ENCODE measurements at places on chromosomes 12 and 14.

- DNase-seq, result no peak
These were observed 556 bp downstream of the PHETA1 start for GRCh38 chr12:111368291-111368787.

- DNase-seq, result no peak
These were observed 86.8 kb downstream of the FGD4 start for GRCh38 chr12:32486158-32486557.

GRCh38 chr14:100031506-100032281, 33.5 kb upstream of the EVL start:
- DNase-seq, result no peak

DNA sequence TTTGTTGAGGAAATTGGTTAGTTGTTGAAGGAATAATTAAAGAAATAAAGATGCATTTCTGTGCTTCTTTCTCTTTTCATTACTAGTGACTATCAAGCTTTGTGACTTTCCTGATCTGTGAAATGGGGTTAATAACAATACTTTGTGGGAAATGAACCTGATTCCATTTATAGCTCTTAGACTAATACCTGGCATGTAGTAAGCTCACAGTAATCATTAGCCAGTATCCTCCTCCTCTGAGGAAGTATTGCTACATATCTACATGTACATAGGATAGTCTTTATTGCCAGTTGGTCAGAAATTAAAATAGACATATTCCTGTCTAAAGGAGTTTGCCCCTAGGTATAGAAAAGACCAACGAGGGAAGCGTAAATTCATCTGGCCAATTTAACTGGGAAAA, 1.8 kb upstream of the CCDC198 start:
- DNase-seq, result no peak

DNA sequence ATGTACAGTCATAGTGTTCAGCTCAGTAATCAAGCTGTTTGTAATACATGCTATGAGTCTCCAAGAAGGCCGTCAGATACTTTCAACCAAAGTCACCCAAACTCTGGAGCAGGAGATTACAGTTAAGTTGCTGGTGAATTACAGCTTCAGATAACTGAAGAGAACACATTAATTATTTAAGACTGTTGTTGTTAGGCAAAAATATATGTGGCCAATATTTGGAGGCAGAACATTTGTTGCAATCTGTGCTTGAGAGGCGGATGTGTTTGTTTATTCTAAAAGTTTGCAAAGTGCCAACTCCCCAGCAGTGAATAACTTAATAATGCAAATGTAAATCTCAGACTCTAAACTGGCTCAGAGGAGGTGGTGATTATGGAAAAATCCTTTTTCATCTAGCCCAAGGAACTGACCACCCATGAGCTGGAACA, 300.7 kb upstream of the TBX3 start:
- DNase-seq, result no peak

DNA sequence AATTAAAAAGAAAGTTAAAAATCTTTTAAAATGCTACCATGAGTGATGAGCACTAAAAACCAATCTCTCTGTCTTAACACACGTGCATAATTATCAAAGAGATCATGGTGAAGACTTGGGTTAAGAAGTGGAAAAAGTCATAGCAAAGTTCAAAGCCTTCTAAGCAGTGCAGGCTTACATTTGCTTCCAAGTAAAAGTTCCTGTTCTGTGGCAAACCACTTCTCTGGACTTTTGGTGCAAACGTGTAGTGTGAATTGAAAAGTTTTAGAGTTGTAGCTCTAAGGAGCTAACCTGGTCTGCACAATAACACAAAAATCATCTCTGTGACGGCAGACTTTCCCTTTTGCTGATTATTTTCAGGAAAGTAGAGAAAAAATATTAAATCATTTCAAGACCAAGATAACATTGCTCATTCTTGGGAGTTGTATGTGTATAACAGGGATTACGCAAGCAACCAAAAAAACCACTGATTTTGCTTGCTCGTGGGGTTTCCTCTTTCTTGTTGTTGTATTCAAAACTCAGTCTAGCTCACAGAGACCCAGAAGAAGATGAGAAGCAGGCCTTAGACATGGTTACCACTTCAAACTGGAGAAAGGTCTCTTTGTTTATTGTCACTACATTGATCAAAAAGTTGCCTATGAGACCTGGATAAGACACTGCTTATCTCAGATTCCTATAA, 2.3 kb upstream of the GLIPR1 start:
- no peak for DNase-seq

DNA sequence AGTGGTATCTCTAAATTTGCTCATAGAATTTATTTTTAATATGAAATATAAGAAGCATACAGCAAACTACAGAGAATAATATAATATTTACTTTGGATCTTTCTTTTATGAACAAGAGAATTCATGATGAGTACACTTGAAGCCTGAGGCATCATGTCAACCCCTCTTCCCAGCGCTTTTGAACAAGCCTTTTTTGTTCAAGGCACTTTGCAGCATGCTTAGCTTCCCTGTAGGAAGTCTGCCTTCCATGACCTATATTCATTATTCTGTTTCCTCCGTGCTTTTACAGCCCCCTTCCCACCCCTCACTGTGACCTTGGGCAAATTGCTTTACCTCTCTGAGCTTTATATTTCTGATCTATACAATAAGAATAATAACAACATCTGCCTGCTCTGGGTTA, 41.6 kb downstream of the SCN8A start:
- DNase-seq, result no peak

DNA sequence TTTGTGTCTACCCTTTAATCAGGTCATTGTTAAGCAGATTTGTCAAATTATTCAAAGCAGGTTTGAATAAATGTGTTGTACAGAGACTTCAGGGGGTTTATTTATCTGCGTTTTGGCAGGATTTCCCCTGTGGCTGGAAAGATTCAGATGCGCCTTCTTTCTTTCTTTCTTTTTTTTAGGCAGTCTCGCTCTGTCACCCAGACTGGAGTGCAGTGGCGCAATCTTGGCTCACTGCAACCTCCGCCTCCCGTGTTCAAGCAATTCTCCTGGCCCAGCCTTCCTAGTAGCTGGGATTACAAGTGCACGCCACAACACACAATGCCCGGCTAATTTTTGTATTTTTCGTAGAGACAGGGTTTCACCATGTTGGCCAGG, 6.3 kb upstream of the NANOGNB start:
- no peak for DNase-seq

GRCh38 chr14:35878272-35879150, 52.4 kb downstream of the BRMS1L start:
- DNase-seq, result no peak

GRCh38 chr12:106914796-106915634, 40.7 kb upstream of the TMEM263 start:
- no peak for DNase-seq

DNA sequence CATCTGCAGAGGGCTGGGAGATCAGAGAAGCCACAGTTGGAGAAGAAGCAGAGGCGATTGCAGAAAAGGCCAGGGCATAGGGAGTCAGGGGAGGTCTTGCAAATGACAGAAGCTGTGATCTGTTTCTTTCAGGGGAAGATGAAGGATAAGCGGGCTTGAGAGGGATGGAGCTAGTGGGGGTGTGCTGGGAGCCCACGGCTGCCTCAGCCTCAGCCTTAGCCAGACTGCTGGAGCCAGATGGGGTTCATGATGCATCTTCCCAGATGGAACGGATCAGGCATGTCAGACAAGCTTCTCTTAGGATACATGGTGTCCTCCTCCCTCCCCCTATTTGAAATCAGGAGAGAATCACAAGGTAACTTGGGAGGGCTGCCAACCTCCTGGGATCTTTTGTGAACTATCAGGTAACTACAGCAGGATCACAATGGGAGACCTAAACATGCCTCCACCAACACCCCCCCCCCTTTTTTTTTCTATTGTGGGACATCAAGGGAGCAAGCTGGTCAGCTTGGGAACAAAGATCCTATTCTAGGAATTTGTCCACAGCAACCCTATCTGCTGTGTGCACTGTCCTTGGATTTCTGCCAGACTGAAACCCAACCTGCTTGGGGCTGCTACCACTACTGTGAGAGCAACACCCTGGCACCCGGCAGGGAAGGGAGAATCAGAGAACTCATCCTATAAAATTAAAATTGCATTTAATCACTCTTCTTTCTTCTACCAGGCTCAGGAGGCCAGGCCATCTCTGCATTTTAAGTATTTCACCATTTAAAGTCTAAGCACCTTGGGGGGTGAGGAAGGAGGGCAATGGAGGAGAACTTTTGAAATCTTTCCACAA, 10.7 kb upstream of the ATP2A2 start:
- DNase-seq, result no peak

GRCh38 chr12:103571286-103571685, 15.8 kb upstream of the STAB2 start:
- DNase-seq, result no peak

DNA sequence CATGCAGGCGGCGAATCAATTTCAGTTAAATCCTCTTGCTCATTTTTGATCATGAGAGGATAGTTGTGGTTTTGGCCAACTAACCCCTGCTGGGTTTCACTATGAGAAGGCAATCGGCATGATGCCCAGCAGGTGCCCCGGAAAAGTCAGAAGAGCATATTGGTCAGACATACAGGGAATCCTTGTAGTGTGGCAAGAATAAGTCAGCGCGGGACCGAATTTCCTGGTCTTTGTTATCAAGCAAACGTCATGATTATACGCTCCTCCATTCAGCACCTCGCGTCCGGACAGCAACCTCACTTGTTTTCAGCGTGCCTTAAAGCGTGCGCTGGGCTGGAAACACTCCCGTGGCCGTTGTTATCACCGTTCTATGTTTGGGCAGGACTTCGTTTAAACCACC, 1.8 kb downstream of the TBC1D30 start:
- DNase-seq, result no peak

DNA sequence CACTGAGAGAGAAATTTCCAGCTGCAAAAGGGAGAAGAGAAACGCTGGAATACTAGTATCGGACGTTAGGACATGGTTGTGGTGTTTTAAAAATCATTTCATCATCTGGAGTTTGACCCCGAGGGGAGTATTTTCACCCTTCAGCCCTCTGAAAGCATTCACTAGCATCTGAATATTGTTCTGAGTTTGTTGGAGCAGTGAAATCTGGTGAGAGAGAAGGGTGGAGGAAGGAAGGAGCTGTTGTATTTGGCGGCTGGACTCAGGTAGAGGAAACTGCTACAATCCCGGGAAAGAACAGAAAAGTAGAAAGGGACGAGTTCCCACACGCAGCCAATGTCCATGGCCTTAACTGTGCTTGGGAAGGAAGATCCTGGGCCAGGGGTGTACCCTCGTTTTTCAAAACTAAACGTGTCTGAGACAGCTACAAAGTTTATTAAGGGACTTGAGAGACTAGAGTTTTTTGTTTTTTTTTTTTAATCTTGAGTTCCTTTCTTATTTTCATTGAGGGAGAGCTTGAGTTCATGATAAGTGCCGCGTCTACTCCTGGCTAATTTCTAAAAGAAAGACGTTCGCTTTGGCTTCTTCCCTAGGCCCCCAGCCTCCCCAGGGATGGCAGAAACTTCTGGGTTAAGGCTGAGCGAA, 896 bp upstream of the CDKN1B start:
- DNase-seq, result no peak

GRCh38 chr12:76518699-76519098, 40.9 kb downstream of the OSBPL8 start:
- DNase-seq, result no peak

DNA sequence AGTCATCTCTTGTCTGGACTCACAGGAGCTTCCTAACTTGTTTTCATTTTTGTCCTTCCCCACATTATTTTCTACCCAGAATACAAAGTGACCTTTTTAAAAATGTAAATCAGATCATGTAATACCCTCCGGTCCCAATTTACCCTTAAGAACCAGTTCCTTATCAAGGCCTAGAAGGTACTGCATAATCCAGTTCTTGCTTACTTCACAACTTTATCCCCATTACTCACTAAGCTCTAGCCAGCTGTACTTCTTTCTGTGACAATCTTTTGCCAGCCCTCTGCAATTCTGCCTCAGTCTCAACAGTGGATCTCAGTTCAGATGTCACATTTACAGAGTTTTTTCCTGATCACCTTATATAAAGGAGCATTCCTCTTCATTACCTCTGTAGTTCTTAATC, 11.6 kb downstream of the RAP1B start:
- no peak for DNase-seq

GRCh38 chr14:41817626-41818025, 210.9 kb downstream of the LRFN5 start:
- no peak for DNase-seq

DNA sequence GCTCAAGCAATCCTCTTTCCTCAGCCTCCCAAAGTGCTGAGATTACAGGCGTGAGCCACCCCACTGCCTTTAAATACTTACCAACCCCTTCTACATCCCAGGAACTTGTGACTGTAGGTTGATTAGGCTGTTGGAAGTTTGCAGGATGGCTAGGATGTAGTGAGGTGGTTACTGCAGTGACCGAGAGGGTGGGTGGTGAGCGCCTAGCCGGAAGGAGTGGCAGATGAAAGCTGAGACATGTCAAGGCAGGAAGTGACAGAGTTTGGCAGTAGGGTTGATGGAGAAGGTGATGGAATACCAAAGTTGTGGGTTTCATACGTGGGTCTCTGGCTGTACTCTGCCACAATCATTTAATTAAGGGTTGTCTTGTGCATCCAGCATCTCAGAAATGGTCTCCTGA, 13.5 kb downstream of the B4GALNT3 start:
- no peak for DNase-seq

GRCh38 chr14:99579120-99579836, 24.7 kb downstream of the CCDC85C start:
- no peak for DNase-seq

GRCh38 chr12:127562816-127563215, 704.2 kb upstream of the TMEM132C start:
- DNase-seq, result no peak

- no peak for DNase-seq
These were observed 360.4 kb upstream of the GARIN6 start for GRCh38 chr12:99287136-99287535.

- DNase-seq, result no peak
These were observed 18.5 kb upstream of the KLRD1 start for GRCh38 chr12:10289005-10289754.

DNA sequence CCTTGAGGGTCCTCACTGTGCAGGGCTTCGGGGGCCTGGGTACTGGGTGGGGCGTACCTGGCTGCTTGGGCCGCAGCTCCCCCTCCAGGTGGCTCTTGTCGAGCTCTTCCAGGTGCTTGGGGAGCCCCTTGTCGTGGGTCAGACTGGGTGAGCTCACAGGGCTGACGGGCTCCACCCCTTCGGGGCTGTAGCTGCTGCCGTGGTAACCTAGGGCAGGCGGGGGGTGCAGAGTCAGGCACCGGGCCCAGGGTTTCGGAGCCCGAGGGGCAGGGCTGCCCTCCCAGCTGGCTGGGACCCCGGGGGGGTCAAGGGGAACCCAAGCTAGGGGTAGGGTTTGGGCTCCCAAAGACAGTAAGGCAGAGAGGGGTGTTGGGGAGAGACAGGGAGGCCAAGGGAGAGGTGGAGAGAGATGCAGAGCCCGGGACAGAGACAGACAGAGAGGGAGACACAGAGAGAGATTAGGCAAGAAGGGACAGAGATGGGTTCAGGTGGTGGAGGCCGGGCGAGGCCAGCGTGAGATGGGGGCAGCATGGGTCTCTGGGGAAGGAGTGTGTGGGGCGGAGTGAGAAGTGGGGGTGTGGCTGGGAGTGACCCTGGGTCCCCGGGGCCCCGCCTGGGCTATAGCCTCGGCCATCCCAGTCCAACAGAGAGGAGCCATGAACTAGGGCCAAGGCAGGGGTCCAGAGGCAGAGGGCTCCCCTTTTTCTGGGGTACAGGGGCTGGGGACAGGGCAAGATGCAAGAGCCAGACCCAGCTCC, 40.7 kb downstream of the RFLNA start:
- DNase-seq, result no peak

GRCh38 chr12:55849616-55850343, 7.0 kb upstream of the MMP19 start:
- DNase-seq, result no peak

- no peak for DNase-seq
These were observed 295.9 kb downstream of the ITPR2 start for GRCh38 chr12:26537126-26537525.
